ENCODE measurements at places on chromosomes 5 and 9.

- DNase-seq: no peak
These were observed 127.5 kb upstream of the RETREG1 start for GRCh38 chr5:16744164-16744880.

DNA sequence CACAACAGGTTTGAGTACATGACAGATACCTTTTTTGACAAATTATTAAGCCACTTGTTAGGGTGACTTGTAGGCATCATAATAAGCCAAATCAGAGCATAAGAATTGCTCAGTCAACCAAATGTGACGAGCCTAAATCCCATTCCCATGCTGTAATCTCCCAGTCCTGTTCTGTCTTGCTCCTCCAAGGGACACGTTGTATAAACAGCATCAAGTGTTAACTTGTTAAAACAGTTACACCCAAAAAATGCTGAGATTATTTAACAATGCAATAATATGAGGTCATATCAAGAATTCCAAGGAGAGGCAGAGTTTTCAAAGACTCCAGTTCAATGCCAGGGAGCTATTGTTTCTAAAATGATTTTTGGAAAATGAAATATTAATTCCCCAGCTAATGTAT lies 76.2 kb downstream of the SH3TC2 start:
- no peak for DNase-seq

GRCh38 chr5:175796536-175797499 lies 74.6 kb upstream of the CPLX2 start:
- peak; percentile 80 for DNase-seq

DNA sequence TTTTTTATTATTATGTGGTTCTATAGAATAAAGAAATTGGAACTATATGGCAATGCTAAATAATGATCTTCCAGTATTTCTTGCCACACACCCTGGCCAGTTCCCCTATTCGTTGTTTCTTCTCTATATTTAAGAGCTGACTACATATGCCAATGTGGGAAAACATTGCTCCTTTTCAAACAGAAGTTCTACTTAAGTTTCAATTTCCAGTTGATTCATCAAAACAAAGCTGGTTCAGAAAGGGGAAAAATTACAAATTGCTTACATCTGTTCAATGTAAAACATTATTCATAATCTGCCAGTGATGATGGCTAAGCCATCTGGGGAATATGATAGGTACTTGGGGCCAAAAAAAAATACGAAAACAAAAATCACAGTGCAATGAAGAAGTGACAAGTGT lies 76.9 kb downstream of the ST8SIA4 start:
- DNase-seq: no peak

DNA sequence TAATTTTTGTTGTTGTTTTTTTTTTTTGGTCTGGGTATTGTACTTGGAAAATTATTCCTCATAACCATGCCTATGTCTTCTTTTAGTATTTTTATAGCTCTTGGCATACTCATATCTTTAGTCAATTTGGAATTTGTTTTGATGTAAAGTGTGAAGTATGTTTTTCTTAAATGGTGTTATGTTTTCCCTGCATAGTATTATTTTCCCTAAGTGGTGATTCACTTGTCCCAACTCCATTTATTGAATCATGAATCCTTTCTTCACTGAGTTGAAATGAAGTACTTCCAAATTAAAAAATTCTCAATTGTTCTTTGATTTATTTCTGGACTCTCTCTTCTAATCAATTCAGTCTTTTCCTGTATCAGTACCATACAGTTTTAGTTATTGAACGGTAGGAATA lies 46.5 kb downstream of the POLK start:
- no peak for DNase-seq

DNA sequence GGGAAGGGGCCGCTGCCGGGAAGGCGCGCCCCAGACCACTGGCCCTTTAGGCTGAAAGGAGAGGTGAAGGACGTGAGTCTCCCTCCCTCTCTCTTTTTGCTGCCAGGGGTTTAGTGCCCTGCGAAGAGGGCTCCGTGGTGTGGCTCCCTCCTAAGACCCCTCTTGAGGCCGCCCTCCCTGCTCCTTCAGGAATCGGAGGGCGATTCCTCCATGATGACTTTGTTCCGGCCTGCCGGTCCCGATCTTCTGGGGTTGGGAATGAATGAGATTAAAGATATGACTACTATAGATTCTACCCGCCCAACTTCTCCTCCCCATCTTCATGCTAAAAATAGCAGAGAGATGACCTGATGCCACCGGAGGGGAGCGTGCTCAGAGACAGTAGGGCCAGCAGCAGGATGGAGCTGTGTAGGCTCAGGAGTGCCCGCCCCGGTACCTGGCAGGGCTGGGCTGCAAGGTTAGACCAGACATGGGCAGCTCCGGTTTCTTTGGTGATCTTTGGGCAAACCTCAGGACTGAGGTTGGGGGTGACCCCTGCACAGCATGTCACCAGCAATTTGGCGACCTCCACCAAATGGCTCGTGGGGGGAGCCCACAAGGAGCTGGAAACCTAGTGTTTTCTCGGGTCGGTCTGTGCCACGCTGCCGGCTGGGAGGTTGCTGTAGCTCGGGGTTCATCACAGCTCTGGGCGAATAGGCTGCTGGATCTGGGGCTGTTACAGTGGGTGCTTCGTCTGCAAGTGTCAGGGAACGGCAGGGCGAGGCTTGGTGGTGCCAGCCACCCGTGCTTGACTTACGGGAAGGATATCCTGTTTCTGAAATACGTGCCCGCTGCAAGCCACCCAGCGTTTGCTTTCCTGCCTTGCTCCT lies 1.7 kb downstream of the OLFM1 start:
- no peak for DNase-seq

- DNase-seq: no peak
These were observed 107.9 kb downstream of the RXRA start for GRCh38 chr9:134433909-134434882.

DNA sequence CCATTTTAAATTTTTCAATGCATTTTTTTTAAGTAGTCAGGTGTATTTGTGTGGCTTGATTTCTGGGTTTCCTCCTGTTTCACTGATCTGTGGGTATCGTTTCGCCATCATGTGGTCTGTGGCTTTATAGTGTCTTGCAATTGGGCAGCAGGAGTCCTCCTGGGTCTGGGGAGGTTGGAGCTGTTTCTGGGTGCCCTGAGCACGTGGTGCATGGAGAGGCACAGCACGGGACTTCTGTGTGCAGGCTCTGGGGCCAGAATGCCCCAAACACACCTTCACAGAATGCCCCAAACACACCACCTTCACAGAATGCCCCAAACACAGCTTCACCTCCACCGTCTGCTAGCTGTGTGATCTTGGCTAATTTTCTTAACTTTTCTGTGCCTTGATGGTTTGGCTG lies 82.6 kb upstream of the COL5A1 start:
- DNase-seq: no peak

GRCh38 chr5:107812570-107813141 lies 141.9 kb upstream of the EFNA5 start:
- DNase-seq: no peak

GRCh38 chr9:12732971-12733370 lies 39.8 kb downstream of the TYRP1 start:
- no peak for DNase-seq

- DNase-seq: no peak
These were observed 153.0 kb upstream of the COL5A1 start for GRCh38 chr9:134488331-134489280.

DNA sequence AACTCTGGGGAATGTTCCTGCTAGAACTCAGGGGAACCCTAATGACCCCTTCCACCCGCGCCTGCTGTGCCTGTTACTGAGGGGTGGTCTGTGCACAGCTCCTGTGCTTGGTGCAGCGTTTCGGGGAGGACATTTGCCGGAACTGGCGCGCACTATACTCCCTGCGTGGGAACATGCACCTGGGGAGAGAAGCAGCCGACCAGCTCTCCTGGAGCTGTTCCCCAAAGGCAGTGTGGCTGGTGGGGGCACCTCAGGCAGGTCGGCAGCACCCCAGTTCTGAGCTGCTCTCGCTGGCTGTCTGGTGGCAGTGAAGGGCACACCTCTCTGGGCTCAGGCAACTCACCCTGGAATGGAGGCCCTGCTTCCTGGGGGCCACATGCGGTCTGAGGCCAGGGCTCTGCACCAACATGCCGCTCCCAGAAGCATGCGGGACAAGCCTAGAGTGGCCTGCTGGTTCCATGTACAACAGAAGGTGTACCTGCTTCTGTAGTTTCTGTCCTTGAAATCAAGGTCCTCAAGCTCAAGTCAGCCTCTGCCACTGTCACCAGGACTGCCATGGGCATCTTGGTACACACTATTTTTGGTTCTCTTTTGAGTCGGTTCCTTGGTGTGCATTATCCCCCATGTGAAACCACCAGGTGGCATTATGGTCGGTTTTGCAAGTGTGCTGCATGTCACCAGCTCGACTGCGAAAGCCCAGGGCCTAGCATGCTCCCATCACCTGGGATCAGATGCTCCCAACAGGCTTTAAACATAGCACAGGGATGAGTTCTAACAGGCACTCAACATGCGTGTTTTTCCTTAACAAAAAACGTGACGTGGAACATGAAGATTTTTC lies 7.8 kb upstream of the MRNIP start:
- DNase-seq: no peak

GRCh38 chr5:2047341-2047927 lies 164.7 kb upstream of the IRX4 start:
- no peak for DNase-seq

DNA sequence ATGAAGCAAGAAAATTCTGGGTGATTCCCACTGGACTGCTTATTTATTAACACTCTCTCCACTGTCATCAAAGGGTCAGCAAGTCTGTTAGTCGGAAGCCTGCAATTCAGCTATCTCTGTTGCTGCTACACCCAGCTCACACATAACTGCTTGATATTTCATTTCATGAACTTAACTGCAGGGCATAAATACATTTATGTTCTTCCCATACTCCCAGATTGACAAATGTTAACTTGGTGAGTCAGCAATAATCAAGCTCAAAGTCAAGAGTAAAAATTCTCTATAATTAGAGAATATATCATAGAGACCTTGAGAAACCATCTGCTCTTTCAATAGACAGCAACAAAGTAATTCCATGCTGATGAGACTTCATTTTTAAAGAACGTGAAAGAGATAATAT lies 198.8 kb downstream of the ADAMTS12 start:
- DNase-seq: no peak

DNA sequence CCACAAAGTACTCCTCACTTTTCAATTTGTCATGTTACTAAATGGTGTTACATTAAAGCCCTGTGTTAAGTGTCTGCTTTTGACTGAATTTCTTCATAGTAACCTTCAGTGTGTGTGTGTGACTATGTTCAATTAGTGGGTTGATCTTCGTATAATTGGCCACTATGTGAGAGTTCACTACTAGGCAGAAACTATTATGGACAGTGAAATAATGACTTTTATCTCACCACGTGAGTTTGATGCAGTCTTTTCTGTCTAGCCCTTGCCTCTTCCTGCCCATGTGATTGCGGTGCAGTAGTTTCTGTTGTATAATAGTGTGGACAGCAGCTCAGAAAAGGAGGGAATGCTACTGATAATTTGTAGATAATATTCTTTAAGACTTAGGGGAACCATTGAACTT lies 1.8 kb upstream of the MAML1 start:
- DNase-seq: no peak

- no peak for DNase-seq
These were observed 249.4 kb upstream of the IRX1 start for GRCh38 chr5:3346111-3346820.

DNA sequence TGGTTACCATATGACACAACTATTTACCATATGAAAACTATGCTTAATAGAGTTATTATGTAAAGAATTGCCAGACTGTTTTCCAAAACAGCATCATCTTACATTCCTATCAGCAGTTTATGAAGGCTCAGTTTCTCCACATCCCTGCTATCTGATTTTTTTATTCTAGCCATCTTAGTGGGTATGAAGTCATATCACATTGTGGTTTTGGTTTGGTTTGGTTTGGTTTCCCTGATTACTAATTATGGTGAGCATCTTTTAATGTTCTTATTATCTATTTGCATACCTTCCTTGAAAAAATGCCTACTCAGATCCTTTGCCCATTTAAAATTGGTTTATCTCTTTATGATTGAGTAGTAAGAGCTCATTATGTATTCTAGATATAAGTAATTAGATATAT lies 199.4 kb upstream of the NFIL3 start:
- DNase-seq: no peak
